Natural killer cell treated with Interleukin-12 subunit alpha and Interleukin-12 subunit beta and Interleukin-15 and Interleukin-18, amount 100 ng/mL, for 72 hours (primary cell): ENCODE measurements at places on chromosomes 11 and 22. TPM values are rescaled to one million over a fixed set of nuclear protein-coding genes. Genes with fewer than 3 reads are reported as not detected.

DNA sequence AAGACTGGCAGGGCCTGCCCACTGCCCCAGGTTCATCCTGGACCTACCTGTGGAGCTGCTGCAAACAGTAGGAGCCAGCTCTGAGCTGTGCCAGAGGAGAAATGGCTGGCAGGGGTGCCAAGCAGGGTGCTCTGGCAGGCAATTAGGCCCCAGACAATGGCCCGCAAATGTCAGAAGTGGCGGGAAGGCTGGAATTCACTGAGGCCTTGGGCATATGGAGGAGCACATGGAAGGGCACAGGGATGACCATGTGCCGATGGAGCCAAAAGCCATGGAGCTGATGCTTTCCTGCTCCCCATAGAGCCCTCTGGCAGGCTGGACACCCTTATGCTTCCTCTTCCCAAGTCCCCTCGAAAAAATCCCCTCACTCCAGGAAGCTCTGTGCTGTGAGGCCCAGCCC, 62.0 kb downstream of the BUD13 start:
- peaks cover 8% of the 10 kb centered on the region for H3K27me3 ChIP-seq
- H3K4me1 ChIP-seq = no peaks in the 10 kb centered on the region
- H3K4me3 ChIP-seq = no peak overlapping the region

DNA sequence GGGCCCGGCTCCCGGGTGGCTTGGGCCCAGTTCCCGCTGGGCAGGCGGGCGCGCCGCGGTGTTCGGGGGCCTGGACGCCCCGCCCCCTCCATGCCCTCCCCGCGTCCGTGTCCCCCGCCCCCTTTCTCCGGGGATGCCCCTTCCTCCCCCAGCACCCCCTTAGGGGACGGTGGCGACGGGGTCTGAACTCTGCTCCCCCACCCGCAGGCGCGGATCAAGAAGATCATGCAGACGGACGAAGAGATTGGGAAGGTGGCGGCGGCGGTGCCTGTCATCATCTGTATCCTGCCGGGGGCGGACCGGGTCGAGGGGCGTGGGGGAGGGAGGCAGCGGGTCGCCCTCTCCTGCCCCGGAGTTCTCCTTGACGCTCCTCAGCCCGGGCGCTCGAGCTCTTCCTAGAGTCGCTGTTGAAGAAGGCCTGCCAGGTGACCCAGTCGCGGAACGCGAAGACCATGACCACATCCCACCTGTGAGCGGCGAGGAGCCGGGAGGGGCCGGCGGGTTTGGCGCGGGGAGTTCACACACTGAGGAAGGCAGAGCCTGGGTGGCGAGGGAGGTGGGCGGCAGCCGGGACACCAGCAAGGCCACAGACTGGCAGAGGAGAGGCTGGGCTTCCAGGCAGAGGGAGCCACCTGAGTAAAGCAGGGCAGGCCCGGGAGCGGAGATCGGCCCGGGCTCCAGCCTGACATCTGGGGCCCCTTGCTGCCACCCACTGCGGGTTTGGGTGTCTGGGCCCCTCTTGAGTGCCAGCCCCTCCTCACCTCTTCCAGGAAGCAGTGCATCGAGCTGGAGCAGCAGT, 546 bp downstream of the DRAP1 start:
- DNase-seq = peak; percentile 71
- no peaks in the 10 kb centered on the region for H3K36me3 ChIP-seq
- H3K4me1 ChIP-seq = peaks cover 17% of the 10 kb centered on the region
- peak overlapping the region; percentile 75 for H3K27ac ChIP-seq
- peak overlapping the region; percentile 90 for H3K4me3 ChIP-seq

- no peaks in the 10 kb centered on the region for H3K4me1 ChIP-seq
- no peak overlapping the region for H3K4me3 ChIP-seq
- H3K27ac ChIP-seq = no peak overlapping the region
- H3K36me3 ChIP-seq = no peaks in the 10 kb centered on the region
- DNase-seq = no peak
These were observed 287.0 kb upstream of the ZC3H12C start for GRCh38 chr11:109806205-109806604.

GRCh38 chr22:24164940-24165339, 16.3 kb upstream of the SUSD2 start:
- no peak for DNase-seq
- H3K4me3 ChIP-seq = no peak overlapping the region
- H3K4me1 ChIP-seq = no peaks in the 10 kb centered on the region

DNA sequence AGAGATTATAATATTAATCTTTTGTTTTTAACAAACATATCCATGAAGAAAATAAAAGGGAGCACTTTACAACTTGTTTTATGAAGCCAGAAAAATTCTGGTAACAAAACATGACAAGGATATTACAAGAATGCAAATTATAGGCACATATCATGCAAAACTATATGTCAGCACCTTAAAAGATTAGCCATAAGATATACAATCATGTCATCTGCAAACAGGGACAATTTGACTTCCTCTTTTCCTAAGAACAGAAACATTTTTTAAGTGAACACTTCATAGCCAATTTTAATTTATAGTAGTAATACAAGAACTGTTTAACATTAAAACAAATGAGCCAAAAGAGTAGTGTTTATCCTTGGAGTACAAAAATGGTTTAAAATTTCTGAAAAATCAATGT, 916.5 kb upstream of the CNTN5 start:
- H3K27me3 ChIP-seq = no peaks in the 10 kb centered on the region
- H3K36me3 ChIP-seq = peaks cover 6% of the 10 kb centered on the region
- H3K4me3 ChIP-seq = no peak overlapping the region
- H3K27ac ChIP-seq = no peak overlapping the region
- no peaks in the 10 kb centered on the region for H3K4me1 ChIP-seq

- H3K4me3 ChIP-seq = no peak overlapping the region
- peaks cover 15% of the 10 kb centered on the region for H3K4me1 ChIP-seq
- H3K36me3 ChIP-seq = no peaks in the 10 kb centered on the region
- no peaks in the 10 kb centered on the region for H3K27me3 ChIP-seq
- H3K27ac ChIP-seq = no peak overlapping the region
These were observed 39.3 kb downstream of the DUSP8 start for GRCh38 chr11:1532606-1533341.

- H3K4me3 ChIP-seq = no peak overlapping the region
- no peaks in the 10 kb centered on the region for H3K27me3 ChIP-seq
- no peak for DNase-seq
- peaks cover 13% of the 10 kb centered on the region for H3K4me1 ChIP-seq
- no peaks in the 10 kb centered on the region for H3K36me3 ChIP-seq
- H3K27ac ChIP-seq = peak overlapping the region; percentile 62
These were observed 4.5 kb upstream of the STARD10 start for GRCh38 chr11:72798361-72798760.

- H3K4me3 ChIP-seq = no peak overlapping the region
- no peak overlapping the region for H3K27ac ChIP-seq
- H3K27me3 ChIP-seq = peaks cover 4% of the 10 kb centered on the region
- no peaks in the 10 kb centered on the region for H3K4me1 ChIP-seq
- no peaks in the 10 kb centered on the region for H3K36me3 ChIP-seq
These were observed 229.0 kb downstream of the BLID start for GRCh38 chr11:121886996-121887395.

DNA sequence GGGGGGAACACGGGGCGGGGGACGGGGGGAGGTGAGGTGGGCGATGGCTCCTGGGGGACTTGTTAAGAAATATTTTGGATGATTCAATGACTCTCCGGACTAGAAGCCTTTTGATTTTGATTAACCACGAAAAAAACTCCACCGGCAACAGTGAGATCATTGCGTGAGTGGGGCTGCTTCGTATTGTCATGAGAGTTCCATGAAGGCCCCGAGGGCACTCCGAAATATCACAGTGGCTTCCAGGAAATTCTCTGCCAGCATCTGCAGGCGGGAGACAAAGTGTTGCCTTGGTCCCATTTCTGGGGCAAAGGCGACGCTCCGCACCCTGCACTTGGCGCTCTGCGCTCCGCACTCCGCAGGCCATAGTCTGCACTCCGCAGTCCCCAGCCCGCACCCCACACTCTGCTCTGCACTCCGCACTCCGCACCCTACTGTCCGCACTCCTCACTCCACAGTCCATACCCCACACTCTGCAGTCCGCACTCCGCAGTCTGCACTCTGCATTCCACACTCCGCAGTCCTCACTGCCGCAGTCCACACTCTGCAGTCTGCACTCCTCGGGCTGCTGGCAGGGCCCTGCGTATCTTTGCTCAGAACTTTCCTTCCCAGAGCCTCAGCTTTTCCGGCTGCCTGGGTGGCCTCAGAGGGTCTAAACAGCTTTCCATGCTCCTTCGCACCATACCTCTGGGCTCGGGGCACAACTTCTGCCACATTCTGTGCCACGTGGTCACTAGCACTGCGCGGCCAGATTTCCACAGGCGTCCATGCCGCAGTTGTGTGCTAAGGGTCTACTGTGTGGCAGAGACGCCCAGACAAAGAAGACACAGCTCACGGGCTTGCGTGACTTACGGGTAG, 61.1 kb downstream of the LINC01488 start:
- peaks cover 4% of the 10 kb centered on the region for H3K4me1 ChIP-seq
- H3K36me3 ChIP-seq = no peaks in the 10 kb centered on the region
- H3K27me3 ChIP-seq = peaks cover 13% of the 10 kb centered on the region
- no peak overlapping the region for H3K27ac ChIP-seq

DNA sequence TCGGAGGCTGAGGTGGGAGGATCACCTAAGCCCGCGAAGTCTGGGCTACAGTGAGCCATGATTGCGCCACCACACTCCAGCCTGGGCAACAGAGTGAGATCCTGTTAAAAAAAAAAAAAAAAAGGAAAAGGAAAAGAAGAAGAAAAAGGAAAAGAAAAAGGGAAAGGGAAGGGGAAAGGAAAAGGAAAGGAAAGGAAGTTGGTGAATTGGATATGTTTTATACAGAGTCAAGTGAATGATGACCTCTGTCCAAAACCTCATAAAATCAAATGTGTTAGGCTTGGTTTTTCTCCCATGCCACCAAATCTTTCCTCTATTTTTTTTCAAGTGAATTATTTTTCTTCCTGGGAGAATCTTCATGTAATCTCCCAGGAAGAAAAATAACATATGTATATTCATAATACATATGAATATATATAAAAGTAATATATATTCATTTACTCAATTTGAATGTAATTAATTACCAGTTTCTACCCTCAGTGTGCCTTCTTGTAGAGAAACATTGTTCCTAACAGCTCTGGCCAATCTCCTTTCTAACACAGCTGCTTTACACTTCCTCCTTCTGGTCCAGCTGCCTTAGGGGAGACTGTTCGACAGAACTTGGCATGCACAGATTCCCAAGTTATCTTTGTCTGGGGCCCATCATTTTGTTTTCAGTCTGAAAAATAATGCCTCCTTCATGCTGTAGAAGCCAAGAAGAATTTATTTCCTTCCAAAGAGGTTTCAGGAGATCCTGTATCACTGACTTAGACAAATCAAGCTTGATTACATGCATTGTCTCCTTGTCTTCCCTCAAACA, 111.9 kb downstream of the CCDC34 start:
- H3K36me3 ChIP-seq = no peaks in the 10 kb centered on the region
- H3K27me3 ChIP-seq = peaks cover 5% of the 10 kb centered on the region
- H3K27ac ChIP-seq = no peak overlapping the region
- no peak overlapping the region for H3K4me3 ChIP-seq
- H3K4me1 ChIP-seq = no peaks in the 10 kb centered on the region

- H3K27ac ChIP-seq = no peak overlapping the region
- no peak for DNase-seq
- no peak overlapping the region for H3K4me3 ChIP-seq
These were observed 35.4 kb downstream of the SBF1 start for GRCh38 chr22:50439314-50439870.

GRCh38 chr11:2625183-2625582, 74.6 kb downstream of the KCNQ1OT1 start:
- no peak for DNase-seq
- no peak overlapping the region for H3K27ac ChIP-seq
- no peak overlapping the region for H3K4me3 ChIP-seq

DNA sequence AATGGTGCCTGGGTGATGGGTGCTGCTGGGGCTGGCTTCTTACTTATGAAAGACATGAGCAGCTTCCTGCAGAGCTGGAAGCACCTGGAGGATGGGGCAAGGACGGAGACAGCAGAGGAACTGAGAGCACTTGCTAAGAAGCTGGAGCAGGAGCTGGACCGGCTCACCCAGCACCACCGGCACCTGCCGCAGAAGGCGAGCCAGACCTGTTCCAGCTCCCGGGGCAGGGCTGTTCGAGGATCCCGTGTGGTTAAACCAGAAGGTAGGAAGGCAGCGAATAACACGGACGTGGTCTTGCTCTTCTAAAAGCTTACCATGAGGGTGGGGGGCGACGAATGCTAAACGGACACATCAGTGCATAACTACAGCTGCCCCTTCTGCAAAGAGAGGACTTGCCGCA, 9.3 kb downstream of the APOL5 start:
- no peaks in the 10 kb centered on the region for H3K4me1 ChIP-seq
- H3K4me3 ChIP-seq = no peak overlapping the region
- peaks cover 12% of the 10 kb centered on the region for H3K27me3 ChIP-seq
- no peak overlapping the region for H3K27ac ChIP-seq

DNA sequence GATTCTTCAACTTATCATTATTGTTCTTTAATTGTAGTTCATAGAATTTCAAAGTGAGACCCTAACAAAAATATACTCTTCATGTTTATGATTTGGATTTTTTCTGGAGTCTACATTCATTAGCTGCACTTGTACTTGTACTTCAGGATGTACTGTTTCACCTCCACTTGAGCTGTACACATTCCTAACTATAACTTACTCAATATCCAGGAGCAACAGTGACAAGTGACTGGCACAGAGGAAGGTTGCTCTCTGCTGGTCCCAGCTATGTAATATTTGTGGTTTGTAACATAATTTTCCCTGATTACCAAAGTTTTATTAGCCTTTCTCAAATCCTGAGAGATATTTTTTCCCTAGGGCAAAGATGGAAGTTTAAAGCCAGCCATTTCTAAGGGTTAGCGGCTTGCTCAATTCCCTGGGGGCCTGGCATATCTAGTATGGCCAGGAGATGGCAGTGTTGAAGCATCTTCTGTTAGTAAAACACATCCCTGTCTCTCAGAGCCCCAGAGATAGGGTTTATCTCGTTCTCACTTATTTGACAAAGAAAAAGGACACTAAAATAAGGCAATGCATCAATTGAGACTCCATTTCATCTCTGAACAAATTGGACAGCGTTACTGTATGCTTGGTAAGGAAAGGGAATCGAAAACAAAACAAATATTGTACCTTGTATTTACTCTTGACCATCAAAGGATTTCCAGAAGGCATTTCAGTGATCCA, 14.2 kb downstream of the OR52A5 start:
- H3K27me3 ChIP-seq = peaks cover 5% of the 10 kb centered on the region
- DNase-seq = no peak
- H3K4me3 ChIP-seq = no peak overlapping the region

Gene PGA5
- total RNA-seq = not detected

Gene OR51I1
- not detected for total RNA-seq

Gene OR51E2
- total RNA-seq = not detected

Gene DGCR2
- total RNA-seq = 34.6 TPM

Gene MN1
- total RNA-seq = 0.61 TPM

Gene OR51A7
- not detected for total RNA-seq

Gene CABP4
- total RNA-seq = 1.4 TPM
